NCI-H1105 (cell line): ENCODE measurements at places on chromosomes 2 and 18.

DNA sequence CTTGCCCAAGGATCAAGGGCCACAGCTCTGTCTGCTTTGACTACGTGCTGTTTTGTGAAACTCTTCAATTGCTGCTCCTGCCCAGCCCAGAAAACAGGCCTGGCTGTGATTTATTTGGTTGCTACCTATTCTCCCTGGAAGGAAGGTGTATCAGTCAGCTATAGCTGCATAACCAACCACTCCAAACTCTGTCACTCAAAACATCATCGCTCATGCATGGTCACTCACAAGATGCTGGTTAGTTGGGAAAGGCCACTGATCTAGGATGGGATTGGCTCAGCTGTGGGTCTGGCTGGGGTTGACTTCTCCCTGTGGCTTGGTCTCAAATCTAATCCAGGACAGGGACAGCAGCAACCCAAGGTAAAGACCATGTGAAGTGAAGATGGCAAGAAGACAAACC, 14.6 kb downstream of the TEX51 start:
- no peak for DNase-seq

- DNase-seq, result no peak
Observed at GRCh38 chr2:219461047-219461514, 26.4 kb downstream of the SPEG start.

DNA sequence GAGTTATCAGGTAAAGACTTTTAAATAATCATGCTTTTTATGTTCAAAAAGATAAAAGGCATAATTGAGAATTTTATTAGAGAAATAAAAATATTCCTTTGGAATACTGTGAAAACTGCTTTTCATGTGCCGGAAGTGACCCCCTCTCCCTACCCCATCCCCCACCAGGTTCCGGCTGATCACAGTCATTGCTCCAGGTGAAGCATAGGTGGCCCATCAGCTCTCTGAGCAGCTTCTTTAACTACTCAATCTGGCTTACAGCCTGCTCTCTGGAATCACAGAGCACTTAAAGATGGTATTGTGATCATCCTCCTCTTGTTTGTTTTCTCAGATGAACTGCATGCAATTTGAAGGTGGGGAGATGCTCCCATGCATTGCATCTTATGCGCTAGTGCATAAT, 257.7 kb downstream of the EN1 start:
- no peak for DNase-seq

GRCh38 chr2:68292108-68292710, 27.5 kb downstream of the CNRIP1 start:
- DNase-seq, result no peak

- DNase-seq, result no peak
Observed at GRCh38 chr2:37323781-37324535, 675 bp downstream of the PRKD3 start.

DNA sequence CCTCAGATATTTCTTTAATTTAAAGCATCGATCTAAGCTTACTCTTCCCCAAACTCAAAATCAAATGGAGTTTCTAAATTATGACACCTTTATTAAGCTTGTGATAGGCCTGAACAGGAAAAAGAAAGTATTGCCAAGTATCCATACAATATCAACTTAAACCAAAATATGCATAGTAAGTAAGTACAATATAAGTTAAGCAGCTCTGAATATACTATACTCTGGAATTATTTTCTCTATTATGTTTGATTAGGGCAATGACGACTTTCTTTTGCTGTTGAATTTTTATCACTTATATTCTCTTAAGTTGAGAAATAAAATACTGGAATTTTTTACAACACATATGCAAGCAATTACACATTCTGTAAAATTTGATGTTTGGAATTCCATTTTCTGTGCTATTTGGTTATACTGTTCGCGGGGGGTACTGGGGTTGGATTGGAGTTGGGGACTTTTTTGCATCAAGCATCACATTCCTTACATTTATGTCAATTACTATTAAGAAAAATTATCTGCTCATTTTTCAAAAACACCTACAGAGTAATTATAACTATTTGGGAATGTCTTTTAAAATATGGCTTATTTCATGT, 2.2 kb downstream of the COL5A2 start:
- DNase-seq, result no peak

GRCh38 chr18:10739152-10739551, 213.3 kb downstream of the NAPG start:
- DNase-seq, result no peak

- DNase-seq, result no peak
Observed at GRCh38 chr2:226953206-226953605, 117.4 kb downstream of the RHBDD1 start.

DNA sequence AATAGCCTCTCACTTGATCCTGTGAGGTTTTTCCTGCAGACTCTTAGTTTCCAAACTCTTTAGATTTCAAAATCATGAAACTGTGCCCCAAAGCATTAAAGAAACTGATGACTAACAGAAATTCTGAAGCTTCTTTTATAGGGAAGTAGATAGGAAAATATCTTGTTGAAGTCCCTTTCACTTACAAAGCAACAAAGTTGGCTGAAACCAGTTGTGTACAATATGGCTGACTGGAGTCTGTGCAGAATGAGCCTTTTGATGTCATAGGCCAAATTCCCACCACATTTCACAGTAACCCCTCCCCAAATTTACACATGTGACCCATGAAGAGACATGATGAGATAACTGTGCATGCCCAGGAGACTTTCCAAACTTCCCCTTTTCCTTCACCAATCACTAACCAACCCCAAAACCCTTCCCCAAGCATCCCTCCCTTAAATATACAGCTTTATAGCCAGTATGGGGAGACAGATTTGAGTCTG, 61.7 kb upstream of the NCK2 start:
- no peak for DNase-seq
